Esophagus mucosa (tissue), 1 donor: ENCODE measurements at places on chromosomes 3 and 15. TPM values are rescaled to one million over a fixed set of nuclear protein-coding genes. Genes with fewer than 3 reads are reported as not detected.

DNA sequence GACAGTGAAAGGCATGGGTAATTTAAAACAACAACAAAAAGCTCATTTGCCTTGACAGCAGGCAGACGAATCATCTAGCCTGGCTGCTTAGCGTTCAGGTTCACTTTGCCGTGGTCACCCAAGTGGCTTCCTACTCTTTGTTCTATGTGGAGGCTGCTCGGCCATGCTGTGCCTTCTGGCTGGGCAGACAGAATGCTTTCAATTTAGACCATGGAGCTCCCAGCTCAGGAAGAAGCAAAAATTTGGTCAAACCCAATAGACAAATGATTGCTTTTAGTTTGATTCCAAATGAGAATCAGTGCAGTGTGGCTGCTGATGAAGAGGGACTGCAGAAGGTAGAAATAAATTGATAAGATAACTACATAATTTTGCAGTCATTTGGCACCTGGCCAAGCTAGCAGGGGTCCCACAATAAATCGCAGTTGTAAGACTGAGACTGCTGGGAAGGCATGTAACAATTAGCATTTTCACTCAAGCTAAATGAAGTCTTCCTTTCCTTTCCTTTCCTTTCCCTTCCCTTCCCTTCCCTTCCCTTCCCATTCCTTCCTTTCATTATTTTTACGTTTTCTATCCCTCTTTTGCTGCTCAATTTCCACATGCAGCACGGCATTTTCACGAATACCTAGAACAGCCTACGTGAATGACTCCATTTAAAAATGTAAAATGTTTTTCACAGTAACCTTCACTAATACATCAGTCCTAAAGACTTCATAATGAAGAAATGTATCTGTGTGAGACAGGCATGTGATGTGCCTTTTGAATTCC is 360.4 kb upstream of the TGFBR2 start:
- no peak for ATAC-seq

The SEMA4B gene
- 216 TPM for total RNA-seq

GRCh38 chr3:58250093-58250707 is 12.6 kb downstream of the ABHD6 start:
- ATAC-seq = no peak

DNA sequence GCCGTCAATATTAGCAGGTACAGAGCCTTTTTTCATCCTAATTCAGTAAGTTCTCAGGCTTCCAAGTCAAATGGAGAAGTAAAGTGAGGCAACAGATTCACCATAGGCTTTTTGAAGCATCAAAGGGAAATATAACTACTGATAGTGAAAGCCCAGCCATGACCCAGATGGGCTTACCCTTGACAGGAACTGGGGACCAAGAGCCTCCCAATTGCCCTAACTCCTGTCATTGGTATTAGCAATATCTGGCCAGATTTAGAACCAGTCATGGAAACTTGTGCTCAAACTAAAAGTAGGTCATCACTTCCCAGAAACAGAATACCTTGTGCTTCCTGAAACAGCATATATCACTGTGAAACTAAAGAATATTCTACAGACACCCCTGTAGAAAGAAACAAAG is 33.0 kb downstream of the NME9 start:
- ATAC-seq = no peak

- no peak for ATAC-seq
Observed at GRCh38 chr3:184814214-184814613, 2.2 kb downstream of the VPS8 start.

DNA sequence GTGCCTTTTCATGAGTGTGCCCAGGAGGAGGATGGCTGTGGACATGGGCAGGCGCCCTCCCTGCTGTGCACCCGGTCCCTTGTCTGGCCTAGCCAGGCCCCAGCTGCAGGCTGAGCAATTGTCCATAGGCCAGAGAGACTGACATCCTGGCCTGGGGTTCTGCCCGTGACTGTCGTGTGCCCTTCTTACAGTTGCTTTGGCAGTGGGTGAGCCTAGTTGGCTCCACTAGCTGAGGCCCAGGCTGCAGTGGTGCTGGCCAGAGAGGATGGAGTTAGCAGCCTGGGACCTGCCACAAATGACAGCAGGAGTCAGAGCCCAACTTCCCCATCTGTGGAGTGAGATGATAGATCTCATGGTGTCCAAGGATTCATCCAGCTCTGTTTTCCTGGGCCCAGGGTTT is 9.0 kb upstream of the CHRNB4 start:
- no peak for ATAC-seq
